ENCODE measurements at places on chromosomes 5 and 9. TPM values are rescaled to one million over a fixed set of nuclear protein-coding genes. Genes with fewer than 3 reads are reported as not detected.

DNA sequence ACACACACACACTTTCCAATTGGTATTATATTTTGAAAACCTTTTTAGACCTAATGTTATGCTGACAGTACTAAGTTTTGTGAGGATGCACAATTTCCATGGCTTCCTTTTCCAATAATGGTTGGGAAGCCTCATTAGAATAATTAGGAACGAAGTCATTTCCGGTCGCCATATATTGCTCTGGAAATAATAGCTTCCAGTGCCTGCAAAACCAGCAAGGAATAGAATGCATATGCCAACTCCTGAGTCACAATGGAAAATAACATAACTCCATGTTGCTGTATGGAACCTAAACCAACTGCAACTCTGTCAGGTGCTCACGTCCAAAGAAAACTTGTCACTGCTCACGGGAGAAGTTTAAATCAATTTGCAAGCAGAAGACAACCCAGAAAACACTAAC, 222.0 kb downstream of the EBF1 start:
- H3K4me1 ChIP-seq, result peaks cover 46% of the 10 kb centered on the region
- no peak for DNase-seq
- peak overlapping the region; percentile 68 for H3K27ac ChIP-seq
- no peaks in the 10 kb centered on the region for H3K36me3 ChIP-seq
- H3K4me3 ChIP-seq, result no peak overlapping the region

DNA sequence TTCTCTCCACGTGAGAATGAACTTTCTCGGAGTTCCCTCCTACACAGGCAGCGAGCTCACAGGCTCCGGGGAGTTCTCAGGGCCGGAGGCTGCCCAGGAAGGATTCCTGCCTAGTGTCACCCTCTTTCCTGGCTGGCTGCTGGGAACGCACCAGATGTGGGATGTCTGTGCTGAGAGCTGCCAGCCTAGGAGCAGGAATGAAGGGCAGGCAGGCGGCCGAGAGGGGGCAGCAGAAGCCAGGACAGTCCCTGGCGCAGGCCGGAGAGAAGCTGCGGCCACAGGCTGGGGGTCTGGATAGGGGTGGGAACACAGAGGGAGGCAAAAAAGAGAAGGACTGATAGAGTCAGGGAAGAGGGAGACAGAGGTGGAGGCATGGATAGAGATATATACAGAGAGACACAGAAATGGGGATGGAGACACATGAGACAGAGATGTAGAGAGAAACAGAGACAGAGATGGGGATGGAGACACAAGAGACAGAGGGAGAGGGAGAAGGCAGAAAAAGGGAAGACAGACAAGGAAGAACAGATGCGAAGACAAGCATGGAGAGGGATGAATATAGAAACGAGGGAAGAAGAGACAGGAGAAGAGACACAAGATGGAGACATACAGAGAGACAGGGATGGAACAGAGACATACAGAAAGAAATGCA, 25.3 kb upstream of the ENHO start:
- no peaks in the 10 kb centered on the region for H3K36me3 ChIP-seq
- no peaks in the 10 kb centered on the region for H3K4me1 ChIP-seq
- H3K4me3 ChIP-seq, result no peak overlapping the region
- H3K27me3 ChIP-seq, result peaks cover 9% of the 10 kb centered on the region
- no peak overlapping the region for H3K27ac ChIP-seq

PCDHB16 gene
- 1.1 TPM for total RNA-seq

DNA sequence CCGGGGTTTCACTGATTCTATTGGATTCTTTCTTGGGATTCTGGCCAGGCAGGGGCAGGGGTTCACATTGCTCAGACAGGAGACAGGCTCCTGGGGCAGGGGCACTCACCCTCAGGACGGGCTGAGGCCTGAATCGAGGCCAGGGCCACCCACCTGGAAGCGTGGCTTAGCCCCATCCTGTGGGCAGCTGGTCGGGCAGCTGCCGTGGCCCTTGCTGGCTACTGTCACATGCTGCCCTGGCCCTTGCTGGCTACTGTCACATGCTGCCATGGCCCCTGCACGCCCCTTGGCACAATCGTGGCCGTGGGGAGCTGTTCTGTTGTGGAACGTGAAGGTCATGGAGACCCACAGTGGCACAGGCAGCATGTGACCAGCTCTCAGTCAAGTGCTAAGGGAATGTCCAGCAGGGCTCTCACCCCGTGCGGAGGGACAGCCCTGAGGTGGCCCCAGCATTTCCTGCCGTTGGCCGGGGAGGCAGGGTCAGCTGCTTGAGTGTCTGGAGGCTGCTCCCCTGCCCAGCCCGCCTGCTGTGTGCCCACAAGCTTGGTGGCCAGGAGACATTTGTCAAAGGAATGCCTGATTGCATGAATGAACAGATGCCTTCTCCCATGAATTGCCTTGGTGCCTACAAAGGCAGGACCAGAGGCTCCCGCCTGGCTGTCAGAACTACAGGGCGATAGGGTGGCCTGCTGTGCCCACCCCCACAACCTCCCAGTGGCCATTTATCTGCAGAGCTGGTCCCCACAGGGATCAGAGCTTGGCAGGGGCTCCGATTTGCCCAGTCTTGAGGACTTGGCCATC, 16.9 kb upstream of the TMEM250 start:
- peaks cover 42% of the 10 kb centered on the region for H3K27me3 ChIP-seq
- H3K4me1 ChIP-seq, result no peaks in the 10 kb centered on the region
- H3K4me3 ChIP-seq, result no peak overlapping the region
- H3K27ac ChIP-seq, result no peak overlapping the region
- no peaks in the 10 kb centered on the region for H3K36me3 ChIP-seq

GRCh38 chr5:154087260-154087659, 48.5 kb downstream of the MFAP3 start:
- peaks cover 2% of the 10 kb centered on the region for H3K4me1 ChIP-seq
- no peaks in the 10 kb centered on the region for H3K27me3 ChIP-seq
- H3K27ac ChIP-seq, result no peak overlapping the region
- H3K36me3 ChIP-seq, result no peaks in the 10 kb centered on the region
- no peak for DNase-seq

OTP gene
- total RNA-seq, result under 0.01 TPM

DNA sequence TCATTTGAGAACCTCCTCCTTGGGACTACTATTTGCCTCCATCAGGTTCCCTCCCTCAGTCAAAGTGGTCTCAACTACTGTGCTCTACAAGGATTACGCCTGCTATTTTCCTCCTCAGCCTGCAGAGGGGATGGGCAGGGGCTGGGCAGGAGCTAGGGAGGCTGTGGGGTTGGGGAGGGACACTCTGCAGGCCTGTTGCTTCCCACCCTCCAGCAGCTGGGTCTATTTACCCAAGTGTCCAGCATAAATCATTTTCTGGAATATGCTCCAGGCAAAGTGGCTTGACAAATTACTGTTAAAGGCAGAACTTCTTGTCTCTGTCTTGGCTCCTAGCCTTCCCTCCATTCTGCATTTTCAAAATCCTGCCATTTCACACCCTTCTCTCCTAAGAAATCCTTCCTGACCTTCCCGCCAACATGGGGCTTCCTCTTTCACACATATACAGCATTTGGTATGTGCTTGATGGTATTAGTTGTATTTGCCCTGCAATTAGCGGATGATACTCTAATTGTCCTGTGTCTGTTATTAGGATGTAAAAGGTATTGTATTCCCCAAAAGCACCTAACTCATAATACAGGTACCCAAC, 106.7 kb downstream of the EFNA5 start:
- H3K4me1 ChIP-seq, result peaks cover 10% of the 10 kb centered on the region
- no peak for DNase-seq
- H3K36me3 ChIP-seq, result no peaks in the 10 kb centered on the region
- H3K27ac ChIP-seq, result no peak overlapping the region

GRCh38 chr9:33721674-33722358, 73.5 kb upstream of the PRSS3 start:
- H3K4me1 ChIP-seq, result peaks cover 7% of the 10 kb centered on the region
- no peak overlapping the region for H3K27ac ChIP-seq
- H3K4me3 ChIP-seq, result no peak overlapping the region
- H3K27me3 ChIP-seq, result peaks cover 16% of the 10 kb centered on the region

KIF4B gene
- not detected for total RNA-seq

- H3K4me3 ChIP-seq, result no peak overlapping the region
- no peaks in the 10 kb centered on the region for H3K27me3 ChIP-seq
- peaks cover 3% of the 10 kb centered on the region for H3K4me1 ChIP-seq
Observed at GRCh38 chr5:109853377-109853776, 163.7 kb downstream of the MAN2A1 start.

- H3K4me1 ChIP-seq, result peaks cover 23% of the 10 kb centered on the region
- no peak overlapping the region for H3K4me3 ChIP-seq
- H3K27me3 ChIP-seq, result no peaks in the 10 kb centered on the region
- peak overlapping the region; percentile 46 for H3K27ac ChIP-seq
Observed at GRCh38 chr9:134474055-134474370, 147.8 kb downstream of the RXRA start.

- DNase-seq, result no peak
- H3K27ac ChIP-seq, result no peak overlapping the region
- no peaks in the 10 kb centered on the region for H3K36me3 ChIP-seq
- H3K27me3 ChIP-seq, result peaks cover 7% of the 10 kb centered on the region
- H3K4me3 ChIP-seq, result no peak overlapping the region
- H3K4me1 ChIP-seq, result no peaks in the 10 kb centered on the region
Observed at GRCh38 chr9:18061332-18061731, 412.6 kb upstream of the ADAMTSL1 start.

All from osteoblast (primary cell).